ENCODE measurements at places on chromosomes 3 and 15.

DNA sequence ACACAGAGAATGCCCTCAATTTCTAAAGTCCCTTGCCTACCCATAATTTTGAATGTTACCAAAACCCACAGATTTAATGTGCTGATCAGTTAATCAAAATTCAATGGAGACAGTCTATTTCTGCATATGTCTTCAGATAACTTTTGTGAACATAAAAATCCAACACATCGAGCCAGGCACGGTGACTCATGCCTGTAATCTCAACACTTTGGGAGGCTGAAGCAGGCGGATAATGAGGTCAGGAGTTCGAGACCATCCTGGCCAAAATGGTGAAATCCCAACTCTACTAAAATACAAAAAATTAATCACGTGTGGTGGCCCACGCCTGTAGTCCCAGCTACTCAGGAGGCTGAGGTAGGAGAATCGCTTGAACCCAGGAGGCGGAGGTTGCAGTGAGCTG lies 49.3 kb downstream of the PEAK1 start:
- no peak for DNase-seq

DNA sequence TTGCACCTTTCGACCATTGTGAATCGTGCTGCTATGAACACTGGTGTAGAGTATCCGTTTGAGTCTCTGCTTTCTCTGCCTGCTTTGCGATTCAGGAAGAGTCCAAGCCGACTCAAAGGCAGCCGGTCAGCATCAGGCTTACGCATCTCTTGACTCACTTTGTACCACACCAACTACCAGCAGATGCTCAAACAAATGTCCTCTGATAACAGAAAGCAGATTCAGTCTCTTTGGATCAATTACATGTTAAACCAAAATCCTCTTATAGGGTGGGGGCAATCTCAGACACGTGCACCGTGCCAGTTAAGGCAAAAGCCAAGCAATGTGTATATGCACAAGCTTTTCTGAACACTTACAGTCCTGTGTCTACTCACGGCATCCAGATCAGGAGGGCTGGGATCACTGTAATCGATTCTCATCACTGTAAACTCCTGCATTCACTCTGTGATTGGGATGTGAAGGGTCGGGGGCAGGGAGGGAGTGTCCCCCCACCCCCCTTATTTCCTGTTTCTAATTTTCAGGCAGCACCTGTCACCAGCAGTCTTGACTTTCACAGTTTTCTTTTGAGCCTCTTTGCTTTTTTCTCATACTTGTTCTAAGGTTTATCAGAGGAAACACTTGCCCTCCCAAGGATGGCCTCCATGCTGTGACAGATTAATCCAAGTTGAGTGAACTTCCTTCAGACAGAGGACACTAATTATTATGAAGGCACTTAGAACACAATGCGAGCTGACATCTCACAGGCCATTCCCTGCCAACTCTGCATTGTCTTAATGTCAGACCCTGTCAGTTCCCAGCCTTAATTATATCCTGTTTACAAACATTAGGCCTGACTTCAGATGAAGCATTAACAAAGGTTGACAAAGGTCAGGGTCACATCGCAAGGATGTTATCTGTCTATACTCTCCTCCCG lies 153.5 kb downstream of the MECOM start:
- DNase-seq = no peak

- DNase-seq = no peak
Measured at GRCh38 chr3:162096874-162097273, 600.3 kb downstream of the OTOL1 start.

DNA sequence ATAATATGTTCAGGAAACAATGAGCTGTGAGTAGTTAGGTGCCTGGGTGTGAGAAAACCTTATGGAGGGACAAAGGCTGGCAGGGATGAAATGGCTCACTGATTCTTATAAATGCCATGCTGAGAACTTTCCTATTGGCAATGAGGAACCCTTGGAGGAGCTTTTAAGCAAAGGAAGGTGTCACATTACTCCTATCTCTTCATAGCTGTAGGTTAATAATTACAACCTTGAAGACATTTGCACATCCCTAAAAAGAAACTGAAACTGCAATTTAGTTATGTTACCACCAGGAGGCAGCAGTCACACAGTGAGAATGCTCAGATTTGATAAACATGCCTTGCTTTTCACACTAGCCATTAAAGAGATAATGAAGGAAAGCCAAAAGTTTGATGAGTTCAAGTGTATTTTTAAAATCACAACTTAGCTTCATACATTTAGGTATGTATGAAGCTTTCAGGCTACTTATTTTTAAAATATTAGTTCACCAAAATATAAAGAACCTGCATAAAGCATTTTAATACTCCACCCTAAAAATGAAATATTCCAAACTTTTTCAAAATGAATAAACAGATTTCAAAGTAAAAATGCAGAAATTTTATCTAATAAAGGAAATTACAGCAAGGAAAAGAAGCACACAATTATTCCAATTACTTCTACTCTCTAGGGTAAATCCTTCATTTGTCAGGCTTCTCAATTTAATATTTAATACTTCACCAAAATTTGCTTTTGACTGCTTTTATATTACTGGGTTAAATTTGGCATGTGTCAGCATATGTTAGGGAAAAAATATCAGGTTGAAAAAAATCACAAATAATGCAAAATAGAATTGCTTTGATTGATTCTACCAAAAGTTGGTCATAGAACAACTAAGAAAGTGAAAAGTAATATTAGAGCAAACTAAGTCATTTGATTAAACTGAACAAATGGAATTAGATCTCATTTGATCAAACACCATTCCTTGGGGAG lies 136.9 kb upstream of the SLC2A2 start:
- DNase-seq = no peak

- DNase-seq = no peak
Measured at GRCh38 chr15:41498657-41499056, 5.0 kb downstream of the ITPKA start.

GRCh38 chr15:64144565-64145281 lies 6.8 kb upstream of the SNX22 start:
- no peak for DNase-seq

DNA sequence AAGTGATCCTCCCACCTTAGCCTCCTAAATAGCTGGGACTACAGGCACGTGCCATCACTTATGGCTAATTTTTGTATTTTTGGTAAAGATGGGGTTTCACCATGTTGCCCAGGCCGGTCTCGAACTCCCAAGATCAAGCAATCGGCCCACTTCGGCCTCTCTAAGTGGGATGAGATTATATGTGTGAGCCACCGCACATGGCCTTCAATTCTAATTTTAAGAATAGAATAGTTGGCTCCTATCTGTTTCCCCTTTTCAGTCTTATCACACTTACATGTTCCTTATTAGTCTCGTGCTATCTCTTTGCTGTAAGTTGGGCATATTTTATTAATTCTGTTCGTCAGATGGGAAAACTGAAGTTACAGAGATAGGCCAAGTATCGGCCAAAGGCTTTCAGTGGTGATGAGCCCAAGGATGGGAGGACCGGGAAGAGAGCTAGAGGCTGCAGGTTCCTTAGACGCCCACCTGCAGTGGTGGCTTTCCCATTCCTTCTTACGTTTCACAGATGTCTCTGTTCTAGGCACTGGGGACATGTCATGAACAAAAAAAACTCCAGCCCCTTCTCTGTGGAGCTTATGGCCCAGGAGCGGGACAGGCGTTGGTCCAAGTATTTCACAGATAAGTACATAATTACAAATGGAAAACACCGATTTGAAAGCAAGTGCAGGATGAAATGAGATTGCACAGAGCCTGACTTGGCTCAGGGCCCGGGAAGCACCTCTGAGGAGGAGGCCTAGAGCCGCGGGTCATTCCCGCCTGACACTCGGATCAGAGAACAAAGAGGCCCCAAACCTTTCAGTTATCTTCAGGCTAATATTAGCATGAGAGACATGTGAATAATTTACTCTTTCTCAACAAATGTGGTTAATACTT lies 91.1 kb upstream of the KLF13 start:
- DNase-seq = no peak

Data from activated CD8-positive, alpha-beta memory T cell treated with anti-CD3 and anti-CD28 coated beads for 1 hour (primary cell).